ENCODE measurements at places on chromosomes 11 and 22. TPM values are rescaled to one million over a fixed set of nuclear protein-coding genes. Genes with fewer than 3 reads are reported as not detected.

- no peak for DNase-seq
These were observed 24.6 kb upstream of the ACER3 start for GRCh38 chr11:76835928-76836612.

Gene PGR
- total RNA-seq, result not detected

GRCh38 chr11:1160231-1161101 lies 2.7 kb downstream of the MUC5AC start:
- no peak for DNase-seq

DNA sequence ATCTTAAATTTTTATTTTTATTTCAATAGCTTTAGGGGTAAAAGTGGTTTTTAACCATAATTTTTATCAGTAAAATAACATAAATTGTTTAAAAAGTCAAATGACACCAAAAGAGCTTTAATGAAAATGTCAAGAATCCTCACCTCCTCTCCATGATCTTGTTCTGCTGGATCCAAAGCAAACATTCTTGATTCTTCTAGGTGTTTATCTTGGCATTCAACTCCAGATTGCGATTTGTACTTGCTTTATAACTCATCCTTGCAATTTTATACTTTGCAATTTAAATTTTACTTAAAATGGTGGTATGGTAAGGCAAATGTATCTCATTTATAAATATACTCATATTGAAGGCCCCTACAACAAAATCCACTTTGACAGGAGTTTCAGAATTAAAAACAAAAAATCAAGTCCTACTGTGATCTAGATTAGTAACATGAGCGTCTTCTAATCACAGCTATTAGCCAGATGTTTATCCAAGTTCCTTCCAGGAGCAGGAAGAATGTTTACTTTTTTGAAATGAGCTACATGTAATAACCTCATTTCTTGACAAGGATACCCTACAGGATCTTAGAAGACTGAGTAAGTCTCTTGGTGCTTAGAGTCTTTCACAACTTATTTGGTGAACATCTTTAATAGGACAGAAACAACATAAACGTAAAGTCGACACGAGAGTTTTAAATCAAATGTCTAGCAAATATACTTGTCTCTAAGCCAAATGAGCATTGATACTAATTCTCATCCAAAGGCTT lies 72.4 kb upstream of the CARD18 start:
- DNase-seq, result no peak

- no peak for DNase-seq
These were observed 78.8 kb upstream of the HORMAD2 start for GRCh38 chr22:30001459-30001858.

GRCh38 chr11:86570451-86570850 lies 102.0 kb downstream of the ME3 start:
- no peak for DNase-seq

Gene SUSD2
- total RNA-seq, result 1.2 TPM

GRCh38 chr11:47399860-47400767 lies 8.3 kb upstream of the SLC39A13 start:
- DNase-seq, result peak; percentile 37
